Activated CD8-positive, alpha-beta T cell treated with anti-CD3 and anti-CD28 coated beads for 36 hours (primary cell): ENCODE measurements at places on chromosomes 12 and 14. TPM values are rescaled to one million over a fixed set of nuclear protein-coding genes. Genes with fewer than 3 reads are reported as not detected.
A peak's percentile ranks its signal among the peaks of the same experiment; 100 is the strongest.

TMEM119 gene
- total RNA-seq: not detected

DDIT3 gene
- total RNA-seq: 28.0 TPM

BDKRB1 gene
- total RNA-seq: not detected

PARP11 gene
- total RNA-seq: 19.7 TPM

- DNase-seq: no peak
These were observed 120.5 kb downstream of the TBC1D30 start for GRCh38 chr12:64944966-64945365.

DNA sequence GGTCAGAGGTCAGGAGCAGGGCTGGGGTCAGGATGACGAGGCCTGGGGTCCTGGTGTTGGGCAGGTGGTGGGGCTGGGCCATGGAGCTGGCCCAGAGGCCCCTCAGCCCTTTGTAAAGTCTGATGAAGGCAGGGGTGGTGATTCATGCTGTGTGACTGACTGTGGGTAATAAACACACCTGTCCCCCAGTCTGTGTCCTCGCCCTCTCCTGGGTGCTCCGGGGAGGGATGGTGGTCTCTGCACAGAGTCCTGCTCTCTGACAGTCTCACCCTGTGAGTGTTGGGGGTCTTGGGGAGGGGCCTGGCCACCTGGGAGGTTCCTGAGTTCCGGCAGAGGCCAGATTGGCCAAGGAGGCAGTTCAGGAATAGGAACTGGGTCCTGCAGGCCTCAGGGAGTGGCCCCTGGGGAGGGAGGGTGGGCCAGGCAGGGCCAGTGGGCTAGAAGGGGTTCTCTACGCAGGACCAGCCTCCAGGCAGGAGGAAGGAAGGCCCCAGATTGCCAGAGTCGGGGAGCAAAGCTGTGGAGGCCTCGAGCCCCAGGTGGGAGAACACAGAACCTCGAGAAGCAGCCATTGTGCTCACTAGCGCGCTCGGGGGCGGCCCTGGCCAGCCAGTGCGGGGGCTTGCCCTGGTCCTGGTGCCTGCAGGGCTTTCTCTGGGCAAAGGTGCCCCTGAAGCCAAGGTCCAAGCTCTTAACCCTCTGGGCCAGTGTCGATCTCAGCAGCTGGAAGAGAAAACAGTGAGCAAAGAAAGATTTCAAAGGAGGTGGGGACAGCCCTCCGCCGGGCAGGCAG lies 14.4 kb downstream of the ACADS start:
- DNase-seq: no peak

DNA sequence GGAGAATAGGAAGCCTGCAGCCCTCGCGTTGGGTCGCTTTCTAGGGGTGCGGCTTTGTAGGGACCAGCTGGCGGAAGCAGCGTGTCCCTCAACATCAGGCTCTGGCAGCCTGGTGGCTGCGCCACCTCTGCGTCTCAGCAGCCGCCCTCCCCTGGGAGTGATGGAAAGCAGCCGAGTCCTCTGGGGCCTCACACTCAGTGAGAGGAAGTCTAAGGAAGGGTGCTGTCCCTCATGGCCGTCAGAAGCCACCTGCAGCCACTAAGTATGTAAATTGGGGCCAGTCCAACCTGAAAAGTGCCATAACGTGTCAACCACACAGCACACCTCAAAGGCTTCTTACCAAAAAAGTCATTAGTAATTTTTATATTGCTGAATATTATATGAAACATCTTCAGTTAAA lies 80.3 kb downstream of the WDR20 start:
- DNase-seq: peak; percentile 57

- DNase-seq: no peak
These were observed 509.1 kb downstream of the DIO2 start for GRCh38 chr14:79702197-79702596.

- DNase-seq: no peak
These were observed 1.6 kb upstream of the SLC7A8 start for GRCh38 chr14:23185063-23185462.

DNA sequence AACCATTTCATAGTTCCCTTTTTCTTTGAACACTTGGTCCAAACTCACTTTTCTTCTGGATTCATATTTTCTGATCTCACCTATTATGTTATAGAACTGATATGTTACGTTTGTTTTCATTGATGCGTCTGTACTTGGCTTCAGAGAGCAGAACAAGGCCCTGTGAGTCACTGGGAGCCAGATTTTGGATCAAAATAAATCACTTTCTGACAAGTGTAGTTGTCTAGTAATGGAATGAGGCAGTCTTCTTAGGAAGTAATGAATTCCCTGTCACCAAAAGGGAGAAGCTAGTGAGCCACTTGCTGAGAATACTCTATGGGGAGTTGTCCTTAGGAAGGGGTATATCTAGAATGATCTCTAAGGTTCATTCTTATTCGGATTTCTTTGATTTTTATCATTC lies 10.2 kb downstream of the BICD1 start:
- no peak for DNase-seq

DNA sequence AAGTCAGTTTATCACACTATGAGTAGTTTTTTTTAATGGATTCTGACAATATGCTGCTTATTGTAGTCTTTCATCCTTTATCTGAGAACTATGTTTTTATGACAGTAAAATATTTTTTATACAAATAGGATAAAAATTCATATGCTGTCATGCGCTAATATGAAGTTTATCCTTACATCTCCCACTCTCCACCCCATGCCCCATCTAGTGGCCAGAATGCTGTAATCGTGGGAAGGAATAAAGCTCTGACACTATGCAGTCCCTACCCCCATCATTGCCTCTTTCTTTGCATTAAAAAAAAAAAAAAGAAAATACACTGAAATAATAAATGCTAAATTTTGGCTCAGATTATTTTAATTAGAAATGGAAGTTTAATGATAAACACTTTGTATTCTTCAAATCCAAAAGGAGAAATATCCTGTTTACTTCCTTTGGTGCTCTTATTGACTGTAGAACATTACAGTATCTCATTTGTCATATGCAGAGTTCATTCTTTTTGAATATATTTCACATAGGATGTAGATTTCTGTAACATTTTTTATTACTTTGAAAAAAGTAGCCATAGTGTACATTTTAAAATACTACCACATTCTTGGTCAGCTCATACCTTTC lies 145.9 kb upstream of the SLCO1C1 start:
- no peak for DNase-seq

DNA sequence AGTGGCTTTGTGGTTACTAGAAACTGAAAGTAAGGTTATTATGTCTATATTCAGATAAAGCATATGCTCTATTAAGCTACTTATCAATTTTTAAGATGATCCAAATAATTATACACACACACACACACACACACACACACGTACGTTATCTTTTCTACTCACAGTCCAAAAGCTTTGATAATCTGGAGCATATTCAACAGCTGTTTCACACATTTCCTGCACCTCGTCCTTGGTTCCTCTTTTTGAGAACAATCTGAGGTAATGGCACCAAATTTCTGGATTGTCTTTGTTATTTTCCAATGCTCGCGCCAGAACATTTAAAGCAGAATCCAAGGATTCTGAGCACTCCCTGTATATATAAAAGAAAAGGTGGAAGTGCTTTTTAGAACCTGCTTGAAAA lies 37.5 kb downstream of the ZFC3H1 start:
- no peak for DNase-seq

- DNase-seq: no peak
These were observed 49.0 kb upstream of the MSRB3 start for GRCh38 chr12:65229441-65229840.

GRCh38 chr14:89368490-89369477 lies 48.2 kb downstream of the FOXN3 start:
- no peak for DNase-seq

- DNase-seq: no peak
These were observed 1.4 kb downstream of the FAR2 start for GRCh38 chr12:29150462-29150861.

DNA sequence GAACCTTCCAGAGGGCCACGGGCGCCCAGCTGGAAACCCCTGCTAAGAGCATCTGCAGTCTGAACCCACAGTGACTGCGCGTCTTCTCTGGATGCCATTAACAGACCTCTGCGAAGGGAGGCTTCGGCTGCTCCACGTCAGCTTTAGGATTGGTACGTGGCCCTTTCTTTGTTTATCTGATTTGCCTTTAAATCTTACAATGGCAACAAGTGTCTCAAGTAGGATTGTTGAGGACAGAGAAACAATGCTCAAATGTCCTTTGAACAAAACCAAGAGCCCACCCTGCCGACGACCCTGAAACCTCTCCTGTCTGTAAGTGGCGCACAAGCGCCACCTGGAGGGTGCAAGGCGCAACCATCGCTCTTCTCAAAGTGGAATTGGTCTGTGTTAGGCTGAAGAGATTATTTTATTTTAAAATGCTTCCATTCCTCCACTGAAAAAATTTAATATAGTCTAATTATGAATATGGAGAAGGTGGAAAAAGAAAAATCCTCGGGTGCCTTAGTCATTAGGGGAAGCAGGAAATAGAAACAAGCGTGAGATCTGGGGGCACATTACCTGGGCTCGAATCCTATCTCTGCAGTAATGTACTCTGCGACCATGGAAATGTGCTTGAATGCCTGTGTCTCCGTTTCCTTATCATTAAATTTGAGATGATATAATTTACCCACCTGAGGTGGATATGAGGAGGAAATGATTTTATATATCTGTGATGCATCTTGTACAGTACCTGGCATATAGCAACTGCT lies 82.6 kb upstream of the PTPRB start:
- peak; percentile 45 for DNase-seq

DNA sequence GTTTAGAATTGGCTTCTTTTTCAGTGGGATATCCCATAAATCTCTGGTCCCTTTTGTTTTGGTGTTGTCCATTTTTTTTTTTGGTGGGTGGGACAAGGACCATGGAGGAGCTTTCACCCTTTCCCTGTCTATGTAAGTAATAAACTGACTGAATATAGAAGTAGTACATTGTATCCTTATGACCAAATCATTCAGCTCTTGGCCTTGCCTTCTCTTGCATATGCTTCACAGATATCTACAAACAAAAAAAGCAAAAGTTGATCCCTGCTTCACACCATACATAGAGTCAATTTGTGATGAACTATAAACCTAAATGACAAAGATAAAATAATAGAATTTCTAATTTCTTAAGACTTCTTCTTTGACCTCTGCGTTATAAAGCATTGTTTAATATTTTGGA lies 59.8 kb downstream of the SIX1 start:
- no peak for DNase-seq

- peak; percentile 57 for DNase-seq
These were observed 1.3 kb downstream of the DDN start for GRCh38 chr12:48997719-48998496.

- DNase-seq: no peak
These were observed 161.2 kb downstream of the TMTC3 start for GRCh38 chr12:88303335-88303734.

DNA sequence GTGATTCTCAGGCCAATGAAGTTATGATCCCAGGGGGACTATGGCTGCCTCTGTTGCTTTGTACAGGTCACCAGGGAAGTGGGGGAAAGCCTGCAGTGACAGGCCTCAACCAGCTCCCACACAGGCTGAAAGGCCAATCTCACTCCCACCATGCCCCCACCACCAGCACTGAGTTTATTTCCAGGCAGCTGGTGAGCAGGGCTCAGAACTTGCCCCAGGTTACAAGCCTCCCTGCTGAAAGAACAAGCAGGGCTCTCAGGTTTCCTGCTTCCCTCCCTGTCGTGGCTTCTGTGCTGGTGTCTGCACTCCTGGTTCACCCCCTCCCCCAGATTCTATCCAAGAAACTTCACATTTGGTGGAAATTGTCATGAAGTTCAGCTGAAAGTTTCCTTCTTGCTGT lies 260.3 kb downstream of the CCDC59 start:
- no peak for DNase-seq

GRCh38 chr12:96197503-96198272 lies 3.5 kb downstream of the ELK3 start:
- DNase-seq: no peak

GRCh38 chr12:95169368-95169767 lies 47.9 kb downstream of the FGD6 start:
- DNase-seq: no peak
